Colonic mucosa (tissue), 4 donors: ENCODE measurements at places on chromosomes 13 and 19. TPM values are rescaled to one million over a fixed set of nuclear protein-coding genes. Genes with fewer than 3 reads are reported as not detected.
A peak's percentile ranks its signal among the peaks of the same experiment; 100 is the strongest.

Gene S1PR2
- total RNA-seq: 2.4 TPM

Gene DIAPH3
- total RNA-seq: 5.1 TPM

Gene NLRP5
- not detected for total RNA-seq

GRCh38 chr19:56066152-56067023, 54.7 kb downstream of the ZNF787 start:
- peak; percentile 69 for DNase-seq

GRCh38 chr13:39282400-39282972, 244.2 kb downstream of the NHLRC3 start:
- DNase-seq: no peak

DNA sequence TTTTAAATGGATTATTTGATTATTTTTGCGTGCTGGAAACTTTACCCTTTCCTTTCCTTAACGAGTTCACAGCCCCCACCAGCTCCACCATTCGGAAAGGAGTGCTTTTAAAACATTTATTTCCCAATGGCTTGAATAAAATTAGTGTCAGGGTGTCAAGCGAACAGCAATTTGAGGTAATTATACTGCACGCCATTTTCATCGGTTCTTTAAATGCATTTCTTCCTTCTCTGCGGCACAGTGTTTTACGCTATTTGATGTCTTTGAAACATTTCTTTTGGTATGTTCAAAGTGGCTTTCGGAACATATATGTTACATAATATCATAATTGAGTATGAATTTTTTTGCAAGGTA, 309 bp upstream of the SLITRK1 start:
- DNase-seq: no peak
